ENCODE measurements at places on chromosomes 1 and 21. TPM values are rescaled to one million over a fixed set of nuclear protein-coding genes. Genes with fewer than 3 reads are reported as not detected.
A peak's percentile ranks its signal among the peaks of the same experiment; 100 is the strongest.

DNA sequence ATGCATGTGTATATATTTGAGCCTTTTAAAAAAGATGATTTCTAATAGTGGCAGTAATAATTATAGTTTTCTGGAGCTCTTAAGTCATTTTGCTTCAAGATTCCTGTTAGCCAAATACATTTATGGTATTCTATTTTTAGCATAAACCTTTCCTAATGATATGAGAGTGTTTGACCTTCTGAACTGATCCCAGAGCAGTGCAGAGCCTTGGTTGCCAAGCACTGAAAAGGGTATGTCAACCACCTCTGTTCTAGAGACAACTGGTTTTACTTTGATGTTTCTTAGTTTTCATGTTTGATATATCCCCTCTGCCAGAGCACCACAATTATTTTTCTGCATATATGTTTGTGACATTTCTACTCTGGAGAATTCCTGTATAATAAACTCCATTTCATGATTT is 15.1 kb upstream of the KCNA3 start:
- no peak overlapping the region for H3K4me3 ChIP-seq
- no peak for DNase-seq
- H3K27ac ChIP-seq: no peak overlapping the region
- no peaks in the 10 kb centered on the region for H3K4me1 ChIP-seq

- no peaks in the 10 kb centered on the region for H3K27me3 ChIP-seq
- H3K36me3 ChIP-seq: no peaks in the 10 kb centered on the region
- no peak for DNase-seq
- H3K4me1 ChIP-seq: peaks cover 13% of the 10 kb centered on the region
- no peak overlapping the region for H3K4me3 ChIP-seq
Observed at GRCh38 chr1:93489756-93490155, 41.8 kb downstream of the FNBP1L start.

DNA sequence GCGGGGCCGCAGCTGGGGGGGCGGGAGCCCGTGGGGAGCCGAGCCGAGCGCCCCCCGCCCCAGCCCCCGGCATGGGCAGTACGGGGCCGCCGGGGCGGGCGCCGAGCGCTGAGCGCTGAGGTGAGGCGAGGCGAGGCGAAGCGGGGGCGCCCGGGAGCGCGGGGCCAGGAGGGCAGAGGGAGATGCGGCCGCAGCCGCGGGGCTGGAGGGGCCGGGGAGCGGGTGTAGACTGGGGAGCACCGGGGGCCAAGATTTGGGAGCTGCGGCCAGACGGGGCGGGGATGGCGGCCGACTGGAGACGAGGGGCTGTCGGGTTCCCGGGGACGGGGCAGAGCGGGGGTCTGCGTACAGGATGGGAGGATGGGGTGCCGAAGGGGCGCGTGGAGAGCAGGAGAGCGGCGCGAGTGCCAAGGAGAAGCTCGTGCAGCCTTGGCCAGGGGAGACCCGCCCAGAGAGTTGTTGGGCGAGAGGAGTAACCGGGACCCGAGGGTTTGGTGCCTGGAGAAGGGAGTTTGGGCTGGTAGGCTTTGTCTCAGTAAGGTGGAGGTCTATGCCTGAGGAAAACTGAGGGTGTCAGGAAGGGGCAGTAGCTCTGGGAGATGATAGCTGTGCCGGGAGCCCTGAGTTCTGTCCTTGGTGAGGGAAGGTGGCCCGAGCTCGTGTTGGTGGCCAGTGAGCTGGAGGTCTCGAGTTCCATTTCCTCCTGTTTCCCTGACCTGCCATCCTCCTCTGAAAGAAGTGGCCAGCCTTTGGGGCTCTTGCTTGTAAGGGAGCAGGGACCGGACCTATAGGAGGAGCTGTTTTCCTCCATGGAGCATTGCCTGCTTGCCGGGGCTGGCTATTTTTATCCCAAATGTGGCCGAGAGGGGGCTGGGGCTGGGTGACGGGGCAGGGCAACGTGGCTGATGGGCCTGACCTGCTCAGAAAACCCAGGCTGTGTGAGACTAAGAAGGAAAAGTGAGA is 539 bp downstream of the ATP8B2 start:
- DNase-seq: peak; percentile 94
- no peaks in the 10 kb centered on the region for H3K27me3 ChIP-seq
- peak overlapping the region; percentile 87 for H3K27ac ChIP-seq
- H3K36me3 ChIP-seq: no peaks in the 10 kb centered on the region
- peaks cover 30% of the 10 kb centered on the region for H3K4me1 ChIP-seq

GRCh38 chr1:29556657-29557056 is 320.3 kb downstream of the PTPRU start:
- no peak overlapping the region for H3K4me3 ChIP-seq
- no peaks in the 10 kb centered on the region for H3K36me3 ChIP-seq
- DNase-seq: no peak
- H3K27ac ChIP-seq: no peak overlapping the region
- no peaks in the 10 kb centered on the region for H3K4me1 ChIP-seq

- H3K4me3 ChIP-seq: no peak overlapping the region
- H3K4me1 ChIP-seq: no peaks in the 10 kb centered on the region
- H3K27me3 ChIP-seq: no peaks in the 10 kb centered on the region
- no peak for DNase-seq
Observed at GRCh38 chr1:233972951-233973635, 68.6 kb downstream of the SLC35F3 start.

Gene TRIM67
- not detected for total RNA-seq

Gene SAMSN1
- 2.0 TPM for total RNA-seq

Gene ANKRD35
- 3.6 TPM for total RNA-seq

Gene PGLYRP4
- not detected for total RNA-seq
